ENCODE measurements at places on chromosomes 16 and 17.

DNA sequence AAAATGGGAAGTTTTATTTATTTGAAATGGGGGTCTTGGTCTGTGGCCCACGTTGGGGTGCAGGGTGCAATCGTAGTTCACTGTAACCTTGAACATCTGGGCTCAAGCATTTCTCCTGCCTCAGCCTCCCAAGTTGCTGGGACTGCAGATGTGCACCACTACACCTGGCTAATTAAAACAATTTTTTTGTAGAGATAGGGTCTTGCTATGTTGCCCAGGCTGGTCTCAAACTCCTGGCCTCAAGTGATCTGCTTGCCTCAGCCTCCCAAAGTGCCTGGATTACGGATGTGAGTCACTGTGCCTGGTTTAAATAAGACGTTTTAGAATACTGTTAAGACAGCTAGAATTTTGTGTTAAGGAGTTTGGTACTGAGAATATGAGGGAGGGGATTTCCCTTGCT lies 15.7 kb downstream of the PSMD11 start:
- no peaks in the 10 kb centered on the region for H3K4me1 ChIP-seq
- no peak for DNase-seq
- peaks cover 47% of the 10 kb centered on the region for H3K36me3 ChIP-seq
- H3K27ac ChIP-seq: no peak overlapping the region

DNA sequence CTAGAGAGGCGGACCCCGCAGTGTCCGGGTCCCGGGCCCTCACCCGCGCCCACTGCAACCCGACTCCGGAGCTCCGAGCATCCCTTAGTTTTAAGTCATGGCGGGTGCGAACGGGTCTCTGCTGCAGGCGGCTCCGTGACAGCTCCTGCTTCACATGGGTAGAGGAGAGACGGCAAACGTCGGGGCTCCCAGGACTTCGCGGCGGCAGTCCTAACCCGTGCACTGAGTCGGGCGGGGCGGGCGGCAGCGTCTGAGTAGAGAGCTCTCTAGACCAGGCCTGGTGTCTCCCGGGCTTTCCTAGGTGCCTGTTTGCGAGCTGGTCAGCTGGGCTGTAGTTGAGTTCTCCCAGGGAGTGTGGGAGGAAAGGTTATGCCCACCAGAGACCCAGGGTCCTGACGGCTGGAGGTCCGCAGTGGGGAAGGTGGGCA lies 345 bp downstream of the TSC2 start:
- DNase-seq: no peak
- peaks cover 12% of the 10 kb centered on the region for H3K36me3 ChIP-seq

- no peak overlapping the region for H3K27ac ChIP-seq
- DNase-seq: no peak
- no peaks in the 10 kb centered on the region for H3K4me1 ChIP-seq
- no peaks in the 10 kb centered on the region for H3K36me3 ChIP-seq
- H3K4me3 ChIP-seq: no peak overlapping the region
Observed at GRCh38 chr16:20393801-20394577, 10.5 kb downstream of the PDILT start.

- peak overlapping the region; percentile 88 for H3K4me3 ChIP-seq
- H3K27ac ChIP-seq: peak overlapping the region; percentile 72
- H3K4me1 ChIP-seq: no peaks in the 10 kb centered on the region
- no peaks in the 10 kb centered on the region for H3K27me3 ChIP-seq
- DNase-seq: no peak
Observed at GRCh38 chr17:32141679-32142037, 644 bp upstream of the RHOT1 start.

- DNase-seq: no peak
- peaks cover 23% of the 10 kb centered on the region for H3K27me3 ChIP-seq
- H3K36me3 ChIP-seq: no peaks in the 10 kb centered on the region
- H3K4me1 ChIP-seq: no peaks in the 10 kb centered on the region
- no peak overlapping the region for H3K4me3 ChIP-seq
- no peak overlapping the region for H3K27ac ChIP-seq
Observed at GRCh38 chr17:36705874-36706731, 104.7 kb downstream of the MRM1 start.

GRCh38 chr16:66695471-66695934 lies 1.0 kb downstream of the CMTM4 start:
- no peaks in the 10 kb centered on the region for H3K27me3 ChIP-seq
- peak overlapping the region; percentile 81 for H3K4me3 ChIP-seq
- H3K4me1 ChIP-seq: peaks cover 13% of the 10 kb centered on the region
- DNase-seq: no peak
- H3K27ac ChIP-seq: no peak overlapping the region
- no peaks in the 10 kb centered on the region for H3K36me3 ChIP-seq

DNA sequence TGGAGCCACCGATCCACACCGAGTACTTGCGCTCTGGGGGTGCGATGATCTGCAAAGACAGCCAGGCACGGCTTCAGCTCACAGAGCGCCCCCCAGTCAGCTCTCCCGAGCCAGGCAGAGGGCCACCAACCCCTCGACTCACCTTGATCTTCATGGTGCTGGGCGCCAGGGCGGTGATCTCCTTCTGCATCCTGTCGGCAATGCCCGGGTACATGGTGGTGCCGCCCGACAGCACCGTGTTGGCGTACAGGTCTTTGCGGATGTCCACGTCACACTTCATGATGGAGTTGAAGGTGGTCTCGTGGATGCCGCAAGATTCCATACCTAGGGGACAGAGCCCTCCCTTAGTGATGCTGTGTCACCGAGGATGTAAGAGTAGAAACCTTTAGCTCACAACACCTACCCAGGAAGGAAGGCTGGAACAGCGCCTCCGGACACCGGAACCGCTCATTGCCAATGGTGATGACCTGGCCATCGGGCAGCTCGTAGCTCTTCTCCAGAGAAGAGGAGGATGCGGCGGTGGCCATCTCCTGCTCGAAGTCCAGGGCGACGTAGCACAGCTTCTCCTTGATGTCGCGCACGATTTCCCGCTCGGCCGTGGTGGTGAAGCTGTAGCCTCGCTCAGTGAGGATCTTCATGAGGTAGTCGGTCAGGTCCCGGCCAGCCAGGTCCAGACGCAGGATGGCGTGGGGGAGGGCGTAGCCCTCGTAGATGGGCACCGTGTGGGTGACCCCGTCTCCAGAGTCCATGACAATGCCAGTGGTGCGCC lies 1.6 kb downstream of the ACTG1 start:
- peak overlapping the region; percentile 79 for H3K4me3 ChIP-seq
- peaks cover 22% of the 10 kb centered on the region for H3K4me1 ChIP-seq
- no peaks in the 10 kb centered on the region for H3K27me3 ChIP-seq
- H3K27ac ChIP-seq: peak overlapping the region; percentile 99
- DNase-seq: no peak

DNA sequence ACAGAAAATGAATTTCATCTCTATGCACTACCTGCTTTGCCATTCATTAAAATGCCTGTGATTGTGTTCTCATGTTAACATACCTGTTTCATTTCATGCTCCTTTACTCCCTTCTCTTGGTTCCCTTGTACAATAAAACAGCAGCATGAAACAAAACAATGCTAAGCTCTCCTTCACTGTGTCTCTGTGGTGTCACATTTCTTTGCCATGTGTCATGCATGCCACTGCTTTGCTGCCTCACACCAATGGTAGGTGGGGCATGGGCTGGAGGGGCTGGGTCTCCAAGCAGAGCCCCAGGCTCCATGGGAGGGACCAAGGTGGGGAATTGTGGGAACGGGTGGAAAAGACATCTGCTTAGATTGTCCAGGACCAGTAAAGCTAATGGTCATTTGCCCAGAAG lies 83.6 kb downstream of the RGS9 start:
- H3K27me3 ChIP-seq: peaks cover 30% of the 10 kb centered on the region
- no peaks in the 10 kb centered on the region for H3K36me3 ChIP-seq
- H3K4me1 ChIP-seq: no peaks in the 10 kb centered on the region
- H3K4me3 ChIP-seq: no peak overlapping the region
- no peak overlapping the region for H3K27ac ChIP-seq
- DNase-seq: no peak

DNA sequence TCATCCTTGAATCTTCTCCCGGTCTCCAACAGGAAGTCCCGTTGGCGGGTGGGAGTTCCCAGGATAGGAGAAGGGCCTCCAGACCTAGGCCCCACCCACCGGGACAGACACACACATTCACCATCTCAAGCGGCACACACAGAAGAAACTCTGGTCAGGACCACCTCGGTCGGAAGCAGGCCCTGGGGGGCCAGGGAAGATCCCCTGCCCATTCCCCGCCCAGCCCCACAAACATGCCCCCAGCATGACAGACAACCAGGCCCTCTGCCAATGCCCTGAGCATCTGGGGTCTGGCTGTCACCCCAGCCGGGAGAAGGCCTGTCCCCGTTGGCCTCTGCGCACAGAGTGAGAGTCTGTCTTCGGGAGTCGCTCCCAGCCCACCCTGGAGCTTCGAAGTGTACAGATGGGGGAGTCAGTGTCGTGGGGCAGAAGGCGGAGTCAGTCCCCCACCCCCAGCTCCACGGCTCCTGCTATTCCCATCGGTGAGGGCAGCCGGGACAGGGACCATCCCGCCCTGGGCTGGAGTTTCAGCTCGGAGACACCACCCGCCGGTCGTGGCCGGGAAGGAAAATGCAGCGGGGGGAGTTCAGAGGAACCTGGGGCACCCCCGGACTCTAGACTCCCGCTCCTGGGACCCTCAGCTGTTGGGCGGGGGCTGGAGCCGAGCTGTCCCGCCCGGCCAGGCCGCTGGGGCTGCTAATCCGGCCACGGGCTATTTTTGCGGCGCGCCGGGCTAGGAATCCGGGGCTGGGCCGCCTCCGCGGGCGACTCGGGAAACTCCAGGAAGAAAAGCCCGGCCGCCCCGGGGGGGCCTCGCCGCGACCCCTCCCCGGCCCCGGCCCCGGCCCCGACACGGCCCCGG lies 660 bp downstream of the RHBDF1 start:
- H3K27me3 ChIP-seq: no peaks in the 10 kb centered on the region
- peaks cover 22% of the 10 kb centered on the region for H3K4me1 ChIP-seq
- DNase-seq: peak; percentile 63
- H3K4me3 ChIP-seq: peak overlapping the region; percentile 55
- no peaks in the 10 kb centered on the region for H3K36me3 ChIP-seq
- no peak overlapping the region for H3K27ac ChIP-seq

DNA sequence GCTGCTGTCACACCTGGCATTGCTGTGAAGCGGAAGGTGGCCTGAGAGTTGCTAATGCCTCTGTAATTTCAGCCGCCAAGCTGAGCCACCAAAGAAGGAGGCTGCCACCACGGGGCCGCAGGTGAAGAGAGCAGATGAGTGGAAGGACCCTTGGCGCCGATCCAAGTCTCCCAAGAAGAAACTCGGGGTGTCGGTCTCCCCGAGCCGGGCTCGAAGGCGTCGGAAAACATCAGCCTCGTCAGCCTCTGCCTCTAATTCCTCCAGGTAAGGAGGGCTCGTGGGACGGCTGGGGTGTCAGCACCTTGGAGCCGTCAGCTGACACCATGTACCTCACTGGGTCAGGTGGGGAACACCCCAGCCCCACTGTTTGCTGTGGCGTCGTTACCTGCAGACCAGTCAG lies 16.2 kb upstream of the IL17C start:
- no peak overlapping the region for H3K27ac ChIP-seq
- no peak overlapping the region for H3K4me3 ChIP-seq
- no peaks in the 10 kb centered on the region for H3K4me1 ChIP-seq
- H3K36me3 ChIP-seq: peaks cover 45% of the 10 kb centered on the region

GRCh38 chr17:70078549-70078948 lies 3.5 kb downstream of the KCNJ16 start:
- H3K4me1 ChIP-seq: no peaks in the 10 kb centered on the region
- H3K36me3 ChIP-seq: no peaks in the 10 kb centered on the region
- peaks cover 10% of the 10 kb centered on the region for H3K27me3 ChIP-seq
- DNase-seq: no peak

DNA sequence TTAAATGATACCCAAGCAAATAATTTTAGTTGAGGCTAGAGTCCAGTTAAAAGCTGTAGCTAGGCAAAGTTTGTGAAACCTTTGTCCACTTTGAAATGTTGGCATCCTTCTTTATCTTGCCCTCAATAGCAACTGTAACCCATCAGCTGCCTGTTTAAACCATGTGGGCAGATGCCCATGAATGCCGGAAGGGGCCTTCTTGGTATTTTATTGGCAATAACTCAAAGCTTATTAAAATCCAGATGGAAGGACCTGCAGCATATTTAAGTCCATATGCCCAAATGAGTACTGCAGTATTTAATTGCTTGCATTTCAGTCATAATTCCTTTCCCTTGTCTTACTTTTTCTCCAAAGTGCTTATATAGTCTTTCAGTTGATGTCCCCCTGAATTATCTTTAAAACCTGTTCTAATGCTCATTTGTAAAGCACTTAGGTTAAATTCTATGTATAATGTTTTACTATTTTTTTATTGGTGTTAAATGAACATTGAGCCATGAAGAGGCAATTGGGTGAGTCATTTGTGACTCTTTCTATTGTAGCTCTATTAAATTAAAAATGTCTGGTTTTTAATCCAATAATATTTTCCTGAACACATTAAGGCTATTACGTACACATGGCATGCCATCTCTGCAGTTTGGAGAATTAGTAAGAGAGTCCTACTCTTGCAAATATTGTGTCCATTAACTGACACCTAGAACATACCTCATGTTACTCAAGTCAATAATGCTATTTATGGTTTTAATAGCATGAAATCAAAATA lies 225.3 kb downstream of the KCNJ2 start:
- no peaks in the 10 kb centered on the region for H3K4me1 ChIP-seq
- DNase-seq: peak; percentile 3
- no peak overlapping the region for H3K4me3 ChIP-seq
- H3K36me3 ChIP-seq: no peaks in the 10 kb centered on the region
- H3K27me3 ChIP-seq: no peaks in the 10 kb centered on the region
- no peak overlapping the region for H3K27ac ChIP-seq

GRCh38 chr17:55986817-55987216 lies 166.5 kb upstream of the ANKFN1 start:
- no peak overlapping the region for H3K4me3 ChIP-seq
- no peaks in the 10 kb centered on the region for H3K36me3 ChIP-seq
- peaks cover 17% of the 10 kb centered on the region for H3K27me3 ChIP-seq
- DNase-seq: no peak

GRCh38 chr17:82355770-82356427 lies 3.1 kb upstream of the TEX19 start:
- H3K27ac ChIP-seq: no peak overlapping the region
- no peak for DNase-seq
- no peaks in the 10 kb centered on the region for H3K36me3 ChIP-seq
- no peaks in the 10 kb centered on the region for H3K4me1 ChIP-seq
- H3K4me3 ChIP-seq: no peak overlapping the region

DNA sequence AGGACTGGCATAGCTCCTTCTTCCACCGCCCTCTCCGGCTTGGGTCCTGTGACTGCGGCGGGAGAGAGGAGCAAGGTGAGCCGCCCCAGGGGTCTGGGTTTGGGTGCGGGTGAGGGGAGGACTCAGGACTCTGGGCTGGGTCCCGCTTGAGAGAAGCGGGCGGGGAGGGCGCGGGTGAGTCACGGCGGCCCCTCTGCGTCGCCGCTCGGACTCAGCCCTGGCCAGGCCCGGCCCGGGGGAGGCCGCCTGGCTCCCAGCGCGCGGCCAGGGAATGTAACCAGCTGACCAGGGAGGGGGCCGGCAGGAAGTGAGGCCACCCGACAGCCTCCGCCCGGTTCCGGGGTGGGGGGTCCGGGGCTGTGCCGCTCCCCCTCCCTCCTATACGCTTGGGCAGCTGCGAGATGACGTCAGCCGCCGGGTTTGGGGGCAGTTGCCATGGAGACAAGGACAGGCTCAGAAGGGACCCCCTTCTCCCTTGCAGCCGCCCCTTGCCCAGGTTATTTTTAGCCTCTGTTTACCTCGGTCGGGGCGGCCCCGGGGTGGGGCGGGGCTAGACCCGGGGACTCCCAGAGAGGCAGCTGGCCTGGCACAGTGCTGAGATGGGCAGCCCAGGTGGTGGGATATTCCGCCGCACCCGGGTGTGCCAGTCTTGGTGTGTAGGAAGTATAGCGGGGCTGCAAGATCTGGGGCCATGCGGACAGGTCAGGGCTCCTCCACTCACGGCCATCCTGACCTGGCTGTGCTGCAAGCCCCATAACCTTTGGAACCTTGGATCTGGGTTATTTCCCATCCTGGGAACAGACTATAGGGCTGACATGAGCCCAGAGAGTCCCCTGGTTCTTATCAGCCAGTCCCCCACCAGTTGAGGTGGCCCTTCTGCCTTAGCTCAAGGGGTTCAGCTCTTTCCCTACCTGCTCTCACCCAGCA lies 1.6 kb downstream of the RIPOR1 start:
- DNase-seq: no peak
- H3K4me3 ChIP-seq: peak overlapping the region; percentile 85
- peaks cover 13% of the 10 kb centered on the region for H3K4me1 ChIP-seq
- no peak overlapping the region for H3K27ac ChIP-seq
